ENCODE measurements at places on chromosomes 7 and 10.

GRCh38 chr7:91420606-91421005 is 156.4 kb downstream of the FZD1 start:
- no peak for DNase-seq

DNA sequence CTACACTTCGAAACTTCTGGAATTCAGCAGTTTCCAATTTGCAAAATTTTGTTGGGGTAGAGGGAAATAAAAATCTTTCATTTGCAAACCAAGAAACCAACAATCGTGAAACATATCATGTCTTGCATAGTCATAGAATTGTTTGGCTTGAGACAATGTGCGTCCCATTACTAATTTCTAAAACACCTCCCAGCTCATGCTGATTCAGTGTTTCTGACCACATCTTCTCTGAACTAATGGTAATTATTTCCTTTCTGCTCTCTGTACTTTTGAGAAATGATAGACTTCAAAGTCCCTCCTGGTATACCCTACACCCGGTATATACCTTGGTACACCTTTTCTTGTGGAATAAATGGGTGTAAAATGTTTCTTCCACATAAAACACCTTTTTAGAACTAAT is 41.8 kb upstream of the TSPAN13 start:
- no peak for DNase-seq

DNA sequence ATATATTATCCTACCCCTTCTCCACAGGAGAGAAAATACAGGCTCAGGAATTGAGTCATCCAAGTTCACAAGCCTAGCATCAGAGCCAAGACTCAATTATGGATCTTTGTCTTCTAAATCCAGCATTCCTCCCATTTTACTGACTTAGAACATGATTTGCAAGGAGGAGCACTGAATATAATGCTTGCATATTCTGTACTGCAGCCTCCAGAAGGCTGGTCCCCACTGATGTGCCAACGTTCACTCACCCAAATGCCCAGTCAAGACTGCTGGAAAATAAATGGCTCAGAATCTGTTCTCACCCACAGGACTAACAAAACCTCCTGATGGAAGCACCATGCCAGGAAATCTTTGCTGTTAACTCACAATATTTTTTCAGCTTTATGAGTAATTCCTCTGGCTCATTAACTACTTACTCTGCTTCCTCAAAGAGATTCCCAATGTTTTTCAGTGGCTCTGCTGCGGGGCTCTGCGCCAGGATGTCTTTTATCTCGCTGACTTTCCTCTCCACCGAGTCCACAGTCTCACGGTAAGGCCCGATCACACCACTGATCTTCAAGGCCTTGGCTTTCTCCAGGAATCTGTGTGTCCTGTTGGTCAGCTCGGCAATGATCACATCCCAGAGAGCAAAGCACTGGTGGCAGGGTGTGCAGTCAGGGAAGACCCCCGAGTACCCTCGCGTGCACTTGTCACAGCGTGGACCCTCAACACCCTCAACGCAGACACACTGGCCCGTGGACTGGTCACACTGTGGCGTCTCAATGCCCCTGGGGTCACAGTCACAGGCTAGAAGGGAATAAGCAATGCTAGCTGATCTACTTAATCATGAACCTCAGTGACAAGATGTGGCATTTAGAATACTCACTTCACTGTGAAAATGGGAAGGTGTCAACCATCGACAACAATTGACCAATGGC is 48.8 kb downstream of the DLD start:
- DNase-seq: no peak

GRCh38 chr10:47335906-47336305 is 12.3 kb upstream of the RBP3 start:
- DNase-seq: no peak

DNA sequence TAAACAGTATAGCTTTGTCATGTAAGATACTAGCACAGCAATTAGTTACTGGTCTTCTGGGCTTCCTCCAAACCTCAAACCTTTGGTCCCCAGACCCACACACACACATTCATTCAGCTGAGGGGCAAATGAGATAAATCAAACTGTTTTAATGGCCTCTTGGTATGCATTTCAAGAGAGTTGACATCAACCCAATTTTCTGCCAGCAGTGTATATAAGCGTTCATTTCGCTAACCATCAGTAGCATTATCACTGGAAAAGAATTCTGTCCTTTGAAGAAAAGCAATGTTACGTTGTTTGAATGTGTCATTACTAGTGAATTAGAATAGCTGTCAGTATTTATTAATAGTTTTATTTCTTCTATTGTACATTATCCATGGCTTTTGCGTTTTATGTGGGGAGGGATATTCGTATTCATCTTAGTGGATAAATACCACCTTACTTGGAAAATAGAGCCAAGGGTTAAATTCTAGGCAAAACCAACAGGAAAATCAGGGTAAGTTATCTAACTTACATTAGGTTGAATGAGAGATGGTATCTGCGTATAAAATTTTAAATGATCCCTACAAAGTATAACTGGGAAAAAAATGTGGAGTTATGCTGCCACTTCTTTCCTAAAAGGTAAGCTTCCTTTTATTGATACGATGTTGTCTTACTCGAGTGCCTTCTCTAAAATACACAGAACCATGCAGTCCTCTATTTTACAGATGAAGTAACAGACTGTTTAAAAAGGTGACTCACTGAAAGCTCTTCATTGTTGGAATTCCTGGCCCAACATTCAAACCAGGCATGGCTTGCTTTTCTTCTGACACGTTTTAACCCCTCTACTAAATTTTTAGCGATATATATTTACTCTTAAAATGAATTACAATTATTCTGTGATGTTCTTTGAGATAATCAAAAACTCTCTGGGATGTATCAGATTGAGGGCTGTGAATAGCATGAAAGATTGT is 2.0 kb upstream of the ZMYND11 start:
- DNase-seq: no peak

GRCh38 chr7:135993950-135994349 is 16.8 kb upstream of the MTPN start:
- no peak for DNase-seq

GRCh38 chr7:142602756-142603155 is 146.5 kb upstream of the PRSS1 start:
- DNase-seq: no peak

GRCh38 chr10:42836096-42836495 is 53.5 kb downstream of the BMS1 start:
- DNase-seq: no peak

DNA sequence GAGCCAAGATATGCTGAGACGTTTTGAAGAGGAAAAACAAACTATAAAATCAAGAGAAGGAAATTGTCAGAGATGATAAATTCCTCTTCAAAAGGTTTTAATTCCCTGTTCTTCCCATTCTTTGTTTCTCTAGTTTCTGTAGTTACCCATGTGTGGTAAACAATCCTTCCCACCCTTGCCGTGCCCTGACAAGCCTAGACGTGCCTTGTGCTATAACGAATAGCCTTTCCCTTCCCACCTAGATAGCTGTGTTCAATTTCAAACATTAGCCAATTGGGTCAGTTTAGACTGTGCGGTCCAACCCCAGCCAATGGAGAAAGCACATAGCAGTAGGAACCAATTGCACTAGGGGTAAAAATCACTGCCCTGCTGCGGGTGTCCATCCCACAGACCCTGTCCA is 138.1 kb downstream of the RALA start:
- no peak for DNase-seq

- no peak for DNase-seq
Observed at GRCh38 chr10:48661441-48661840, 23.2 kb upstream of the WDFY4 start.

DNA sequence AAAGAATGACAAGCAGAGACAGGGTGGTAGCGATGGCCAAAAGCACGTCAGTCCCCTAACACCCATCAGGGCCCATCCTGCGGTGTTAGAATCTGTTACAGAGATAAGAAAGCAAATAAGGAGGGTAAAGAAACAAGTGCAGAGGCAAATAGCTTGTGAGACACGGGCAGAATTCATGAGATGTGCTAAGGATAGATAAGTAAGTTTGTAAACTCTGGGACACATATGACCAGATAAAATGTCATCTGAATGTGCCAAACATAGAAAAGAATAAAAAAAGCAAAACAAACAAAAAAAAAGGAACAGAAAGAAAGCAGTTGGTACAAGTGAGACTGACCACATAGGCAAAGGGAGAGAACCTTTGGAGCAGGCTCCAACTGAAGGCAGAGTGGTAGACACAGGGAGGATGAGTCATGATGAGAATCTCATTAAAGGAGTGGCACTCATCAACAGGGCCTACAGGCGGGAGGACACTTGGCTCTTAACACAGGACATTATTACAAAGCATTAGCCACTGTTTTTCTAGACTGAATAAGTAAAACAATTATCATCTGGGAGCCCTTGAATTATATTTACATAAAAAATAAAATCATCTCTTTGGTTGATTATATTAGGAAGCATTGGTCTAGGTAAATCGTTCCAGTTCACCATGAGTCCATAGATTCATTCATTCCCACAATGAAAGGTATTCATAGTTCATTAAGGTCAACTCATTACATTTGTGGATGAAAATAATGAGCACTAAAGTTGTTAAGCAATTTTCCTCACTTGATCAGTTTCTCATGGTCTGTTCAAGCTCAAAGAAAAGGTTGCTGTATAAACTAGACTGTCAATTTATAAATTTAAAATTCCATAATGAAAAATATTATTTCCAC is 21.5 kb upstream of the EPHB6 start:
- DNase-seq: no peak

DNA sequence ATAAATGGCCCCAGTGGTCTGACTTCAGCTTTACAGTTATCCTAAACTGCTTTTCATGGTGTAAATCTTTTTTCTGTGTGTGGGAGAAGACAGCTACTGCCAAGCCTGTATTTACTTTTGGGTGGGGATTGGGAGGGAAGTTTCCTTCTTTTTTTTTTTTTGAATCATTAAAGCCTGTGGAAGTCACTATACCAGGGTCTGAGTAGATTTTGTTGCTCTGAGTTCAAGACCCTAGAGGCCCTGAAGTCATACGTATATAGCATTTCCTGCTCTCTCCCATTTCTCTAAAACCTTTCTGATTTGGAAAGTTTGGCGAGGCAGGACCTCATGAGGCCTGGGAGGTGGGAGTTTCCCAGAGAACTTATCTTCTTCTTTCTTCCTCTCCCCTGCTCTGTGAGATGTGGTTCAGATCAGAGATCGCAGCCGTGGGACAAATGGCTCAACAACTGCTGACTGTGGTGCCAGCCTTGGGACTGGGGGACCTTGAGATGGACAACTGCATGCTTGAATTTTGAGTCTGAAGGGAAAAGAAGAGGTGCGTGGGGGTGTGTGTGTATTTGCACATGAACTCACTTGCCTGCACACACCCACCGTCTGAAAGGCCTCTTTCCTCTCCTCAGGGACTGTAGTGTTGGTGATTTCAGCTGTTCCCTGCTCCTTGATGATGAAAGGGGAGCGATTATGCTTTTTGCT is 18.1 kb downstream of the LRMDA start:
- no peak for DNase-seq

DNA sequence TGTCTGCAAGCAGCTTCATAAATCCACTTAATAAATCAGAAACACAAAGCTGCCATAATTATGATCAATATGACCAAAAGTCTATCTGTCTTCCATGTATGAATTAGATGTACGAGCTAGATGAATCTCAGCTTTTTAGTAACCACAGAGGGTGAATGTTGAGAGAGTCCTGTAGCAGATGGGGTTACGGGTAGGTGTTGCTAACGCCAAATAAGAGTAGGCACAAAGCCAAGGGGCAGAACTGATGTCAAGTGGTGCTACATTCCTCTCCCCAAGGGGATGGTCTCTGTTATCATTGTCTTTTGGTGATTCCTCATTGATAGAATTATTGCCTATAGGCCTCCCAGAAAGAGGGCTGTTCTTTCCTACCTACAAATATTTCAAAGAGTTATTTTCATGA is 257.8 kb downstream of the PCLO start:
- no peak for DNase-seq

DNA sequence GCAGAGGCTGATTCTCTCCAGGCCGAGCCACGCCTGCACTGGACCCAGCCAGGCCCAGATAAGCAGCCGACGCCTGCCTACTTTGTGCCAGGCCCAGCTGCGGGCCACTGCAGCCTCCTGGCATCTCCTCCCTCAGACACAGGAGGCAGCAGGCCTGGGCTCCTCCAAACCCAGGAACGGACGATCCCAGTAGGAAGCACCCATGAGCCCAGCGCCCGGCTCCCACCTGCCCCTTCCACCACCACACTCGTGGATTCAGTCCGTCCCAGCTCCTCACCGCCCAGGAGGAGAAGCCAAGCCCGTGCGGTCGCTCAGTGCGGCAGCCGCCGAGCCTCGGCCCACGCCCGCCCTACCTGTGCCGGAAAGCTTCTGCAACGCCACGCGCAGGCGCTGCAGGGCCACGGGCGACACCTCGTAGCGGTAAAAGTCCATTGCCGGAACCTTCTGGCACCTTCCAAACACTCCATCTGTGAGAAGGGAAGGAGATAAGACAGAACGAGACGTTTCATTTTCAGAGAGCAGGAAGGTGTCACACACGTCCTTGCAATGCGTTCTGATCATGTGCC is 271.1 kb downstream of the PTPRN2 start:
- DNase-seq: no peak

DNA sequence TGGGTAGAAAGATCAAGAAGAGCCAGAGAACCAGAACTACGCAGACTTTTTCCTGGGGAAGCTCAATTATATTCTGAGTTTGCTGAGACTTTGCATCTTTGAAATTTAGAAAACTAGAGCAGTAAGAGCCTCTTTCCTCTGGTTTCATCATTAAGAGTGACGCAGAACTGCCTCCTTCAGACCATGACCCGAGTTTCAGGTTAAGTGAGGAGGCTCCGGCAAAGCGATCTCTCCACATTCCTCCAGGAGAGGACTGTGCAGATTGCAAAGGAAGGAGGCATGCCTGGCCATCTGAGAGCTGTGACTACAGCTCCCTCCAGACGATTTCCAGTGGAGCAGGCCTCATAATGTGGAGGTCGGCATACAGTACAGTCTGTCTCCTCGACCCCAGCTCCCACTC is 115.8 kb upstream of the LANCL2 start:
- DNase-seq: no peak

- DNase-seq: no peak
Observed at GRCh38 chr7:147418966-147419365, 1171.6 kb upstream of the C7orf33 start.

DNA sequence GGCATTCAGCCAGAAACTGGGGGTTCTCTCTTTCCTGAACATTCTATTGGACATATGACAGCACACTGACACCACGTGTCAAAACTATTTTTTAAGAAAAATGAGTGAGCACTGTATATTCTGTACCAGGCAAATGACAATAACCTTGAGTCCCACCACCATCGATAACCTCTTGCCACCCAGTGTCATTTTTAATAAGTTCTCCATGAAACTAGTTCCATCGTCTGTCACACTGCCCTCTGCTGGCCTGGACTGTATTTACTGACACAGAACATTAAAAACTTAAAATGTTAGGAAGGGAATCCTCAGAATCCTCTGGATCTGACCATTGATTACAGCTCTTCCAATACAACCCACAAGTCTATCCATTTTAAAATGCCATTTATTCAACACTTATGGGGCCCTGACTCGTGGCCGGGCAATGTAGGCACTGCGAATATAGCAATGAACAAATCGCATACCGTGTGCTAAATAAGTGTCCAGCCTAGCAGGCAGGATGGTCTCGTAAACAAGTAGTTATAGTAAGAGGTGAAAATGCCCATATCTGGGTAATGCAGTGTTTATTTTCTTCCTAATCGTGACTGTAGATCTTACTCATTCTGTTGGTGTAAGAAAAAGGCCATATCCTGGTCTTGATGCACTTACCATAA is 35.9 kb upstream of the CACNB2 start:
- DNase-seq: peak; percentile 8

- no peak for DNase-seq
Observed at GRCh38 chr7:15853832-15854470, 167.5 kb upstream of the MEOX2 start.

GRCh38 chr7:798921-799470 is 33.3 kb upstream of the SUN1 start:
- no peak for DNase-seq

- no peak for DNase-seq
Observed at GRCh38 chr10:119404719-119405519, 137.6 kb downstream of the RGS10 start.

GRCh38 chr7:45872116-45873034 is 507 bp downstream of the CCDC201 start:
- DNase-seq: peak; percentile 32

Data from NT2/D1 (cell line).